ENCODE measurements at places on chromosomes 2 and 18. TPM values are rescaled to one million over a fixed set of nuclear protein-coding genes. Genes with fewer than 3 reads are reported as not detected.

AQP12A gene
- not detected for total RNA-seq

CTAGE1 gene
- total RNA-seq = not detected

TMEM198 gene
- total RNA-seq = 0.80 TPM

ARHGAP15 gene
- 0.14 TPM for total RNA-seq

GLI2 gene
- 31.4 TPM for total RNA-seq

MAB21L4 gene
- 0.29 TPM for total RNA-seq

BMP10 gene
- not detected for total RNA-seq

HOXD12 gene
- not detected for total RNA-seq

COLEC11 gene
- total RNA-seq = 0.76 TPM

CDK5R2 gene
- 8.8 TPM for total RNA-seq

CRACDL gene
- total RNA-seq = 5.1 TPM

CPO gene
- not detected for total RNA-seq

CHRNA1 gene
- not detected for total RNA-seq

OXER1 gene
- not detected for total RNA-seq

ATRAID gene
- 203 TPM for total RNA-seq

CTNNA2 gene
- total RNA-seq = 0.33 TPM

IL1B gene
- total RNA-seq = 0.13 TPM

DSEL gene
- total RNA-seq = 0.53 TPM

STEAP3 gene
- 54.9 TPM for total RNA-seq

SNTG2 gene
- total RNA-seq = not detected

EN1 gene
- total RNA-seq = 0.83 TPM

VWA3B gene
- total RNA-seq = 0.12 TPM

NCKAP5 gene
- total RNA-seq = 0.61 TPM

REEP1 gene
- total RNA-seq = 0.89 TPM

FMNL2 gene
- total RNA-seq = 39.0 TPM

SP9 gene
- 2.0 TPM for total RNA-seq

ST6GAL2 gene
- total RNA-seq = 12.8 TPM

TUBA3E gene
- total RNA-seq = 6.3 TPM

CNTNAP5 gene
- not detected for total RNA-seq

APOB gene
- 0.01 TPM for total RNA-seq

RTP5 gene
- total RNA-seq = not detected

DPYSL5 gene
- 3.7 TPM for total RNA-seq

ALK gene
- not detected for total RNA-seq

PROKR1 gene
- total RNA-seq = not detected

LONRF2 gene
- total RNA-seq = 1.5 TPM

HOXD1 gene
- total RNA-seq = 0.25 TPM

SCN1A gene
- not detected for total RNA-seq

PPP3R1 gene
- total RNA-seq = 63.5 TPM

HAUS1 gene
- total RNA-seq = 36.9 TPM

MPHOSPH10 gene
- 45.6 TPM for total RNA-seq

NDUFB3 gene
- total RNA-seq = 121 TPM

Data from A549 treated with dexamethasone at 1 μM for 4 hours (cell line).